SHP77 treated with DMSO at 0.1 percent for 48 hours (cell line): ENCODE measurements at places on chromosomes 1 and 21.

DNA sequence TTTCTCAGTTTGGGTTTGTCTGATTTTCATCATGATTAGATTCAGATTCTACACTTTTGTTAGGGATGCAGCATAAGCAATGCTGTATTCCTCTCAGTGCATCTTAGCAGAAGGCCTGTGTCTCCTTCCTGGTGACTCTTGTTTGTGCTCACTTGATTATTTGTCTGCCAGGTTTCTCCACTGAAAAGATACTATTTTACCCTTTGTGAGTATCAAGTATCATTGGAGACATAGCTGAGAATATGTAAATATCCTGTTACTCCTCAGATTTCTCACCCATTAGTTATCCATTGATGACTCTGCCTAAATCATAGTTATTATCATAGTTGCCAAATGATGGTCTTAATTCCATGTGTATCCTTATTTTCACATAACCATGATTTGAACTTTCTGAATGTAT is 148.5 kb downstream of the POU2F1 start:
- DNase-seq, result no peak

DNA sequence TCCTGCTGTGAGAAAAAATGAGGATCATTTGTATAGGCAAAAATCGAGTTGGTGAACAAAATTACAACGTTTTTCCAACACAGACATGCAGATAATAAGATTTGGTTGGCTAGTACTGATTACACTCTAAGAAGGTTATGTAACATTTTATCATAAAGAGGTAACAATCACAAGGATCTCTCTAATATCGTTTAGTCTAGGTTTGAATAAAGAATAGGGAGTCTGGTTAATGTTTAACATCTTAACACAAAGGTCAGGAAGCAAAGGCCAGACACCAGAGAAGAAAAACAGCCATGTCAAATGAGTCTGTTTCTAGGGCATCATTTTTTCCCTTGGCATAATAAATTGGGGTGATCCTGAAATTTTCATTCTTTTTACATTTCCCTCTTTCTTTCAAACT is 207.4 kb upstream of the CHRM3 start:
- no peak for DNase-seq

GRCh38 chr1:50968821-50969610 is 1.0 kb upstream of the CDKN2C start:
- DNase-seq, result no peak

DNA sequence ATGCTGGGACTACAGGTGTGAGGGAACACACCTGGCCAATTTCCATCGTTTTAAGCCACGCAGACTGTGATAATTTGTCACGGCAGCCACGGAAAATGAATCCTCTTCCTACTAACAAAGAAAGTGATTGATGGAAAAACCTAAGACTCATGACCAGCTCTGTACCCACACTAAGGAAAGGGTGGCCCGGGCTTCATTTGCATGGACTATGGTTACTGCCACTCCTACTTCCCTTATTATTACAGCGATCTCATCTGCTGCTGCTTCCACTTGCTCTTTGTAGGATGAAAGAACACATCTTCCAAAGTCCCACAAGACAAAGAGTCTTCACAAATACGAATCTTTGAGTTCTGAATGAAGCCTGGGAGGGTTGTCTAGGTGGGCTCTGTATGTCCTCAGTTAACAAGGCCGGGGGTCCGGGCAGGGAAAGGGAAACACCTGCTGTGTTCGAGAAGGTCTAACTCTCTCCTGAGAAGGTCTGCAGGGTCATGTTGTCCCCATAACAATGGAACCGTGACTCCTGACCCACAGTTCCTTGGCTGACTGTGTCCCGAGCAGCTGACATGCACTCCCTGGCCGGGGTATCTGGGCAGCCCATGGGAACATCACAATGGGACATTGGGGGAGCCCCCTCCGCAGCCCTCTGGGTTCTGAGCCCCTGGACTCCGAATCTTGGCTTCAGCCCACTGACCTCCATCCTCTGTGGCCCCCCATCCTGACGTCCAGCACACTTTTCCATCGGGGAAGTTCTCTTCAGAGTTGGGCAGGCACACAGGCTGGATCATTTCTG is 13.3 kb upstream of the TFF1 start:
- DNase-seq, result no peak

DNA sequence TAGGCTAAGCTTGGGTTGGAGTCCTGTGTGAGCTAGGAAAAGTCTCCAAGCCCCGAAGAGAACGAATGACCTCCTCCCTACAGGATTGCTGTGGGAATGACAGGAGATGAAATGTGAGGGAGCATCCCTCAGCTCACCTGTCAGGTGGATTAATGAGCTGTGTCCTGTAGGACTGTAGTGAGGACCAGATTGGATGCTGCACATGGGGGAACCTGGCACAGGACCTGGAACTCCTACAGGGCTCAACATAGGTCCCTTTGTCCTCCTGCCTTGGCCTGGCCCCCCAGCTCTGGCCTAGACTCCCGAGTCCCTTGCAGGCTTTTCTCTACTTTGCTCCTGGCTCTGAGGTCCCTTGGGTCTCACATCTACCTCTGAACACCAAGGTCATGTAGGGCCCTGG is 155.7 kb downstream of the PTPRU start:
- no peak for DNase-seq

DNA sequence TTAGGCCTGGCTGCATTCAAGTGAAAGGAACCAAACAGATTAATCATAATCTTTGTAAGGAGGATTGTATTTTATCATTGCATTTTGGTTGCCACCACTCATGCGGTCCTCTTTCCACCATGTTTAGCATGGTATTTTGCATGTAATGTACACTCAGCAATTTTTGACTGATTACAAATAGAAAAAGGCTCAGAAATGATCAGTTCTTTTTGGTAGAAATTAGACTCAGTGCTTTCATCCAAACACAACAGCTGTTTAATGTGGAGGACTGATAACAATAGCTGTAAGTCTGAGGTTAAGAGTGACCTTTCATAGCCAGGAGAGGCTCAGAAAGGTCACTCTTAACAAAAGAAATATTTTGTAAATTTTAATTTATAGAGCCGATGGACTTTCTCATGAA is 25.3 kb upstream of the DPH5 start:
- no peak for DNase-seq

DNA sequence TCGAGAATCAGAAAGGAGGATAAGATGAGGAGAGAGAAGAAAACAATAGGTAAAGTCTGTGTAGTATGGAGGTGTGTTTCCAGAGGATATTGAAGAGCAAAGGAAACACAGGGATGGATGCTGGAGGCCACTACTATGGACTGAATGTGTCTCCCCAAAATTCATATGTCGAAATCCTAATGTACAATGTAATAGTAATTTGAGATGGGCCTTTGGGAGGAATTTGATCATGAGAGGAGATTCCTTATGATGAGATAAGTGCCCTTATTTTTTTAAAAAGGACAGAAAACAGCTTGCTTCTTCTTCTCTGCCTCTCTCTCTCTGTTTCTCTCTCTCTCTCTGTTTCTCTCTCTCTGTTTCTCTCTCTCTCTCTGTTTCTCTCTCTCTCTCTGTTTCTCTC is 602.2 kb upstream of the ADAMTS5 start:
- no peak for DNase-seq

DNA sequence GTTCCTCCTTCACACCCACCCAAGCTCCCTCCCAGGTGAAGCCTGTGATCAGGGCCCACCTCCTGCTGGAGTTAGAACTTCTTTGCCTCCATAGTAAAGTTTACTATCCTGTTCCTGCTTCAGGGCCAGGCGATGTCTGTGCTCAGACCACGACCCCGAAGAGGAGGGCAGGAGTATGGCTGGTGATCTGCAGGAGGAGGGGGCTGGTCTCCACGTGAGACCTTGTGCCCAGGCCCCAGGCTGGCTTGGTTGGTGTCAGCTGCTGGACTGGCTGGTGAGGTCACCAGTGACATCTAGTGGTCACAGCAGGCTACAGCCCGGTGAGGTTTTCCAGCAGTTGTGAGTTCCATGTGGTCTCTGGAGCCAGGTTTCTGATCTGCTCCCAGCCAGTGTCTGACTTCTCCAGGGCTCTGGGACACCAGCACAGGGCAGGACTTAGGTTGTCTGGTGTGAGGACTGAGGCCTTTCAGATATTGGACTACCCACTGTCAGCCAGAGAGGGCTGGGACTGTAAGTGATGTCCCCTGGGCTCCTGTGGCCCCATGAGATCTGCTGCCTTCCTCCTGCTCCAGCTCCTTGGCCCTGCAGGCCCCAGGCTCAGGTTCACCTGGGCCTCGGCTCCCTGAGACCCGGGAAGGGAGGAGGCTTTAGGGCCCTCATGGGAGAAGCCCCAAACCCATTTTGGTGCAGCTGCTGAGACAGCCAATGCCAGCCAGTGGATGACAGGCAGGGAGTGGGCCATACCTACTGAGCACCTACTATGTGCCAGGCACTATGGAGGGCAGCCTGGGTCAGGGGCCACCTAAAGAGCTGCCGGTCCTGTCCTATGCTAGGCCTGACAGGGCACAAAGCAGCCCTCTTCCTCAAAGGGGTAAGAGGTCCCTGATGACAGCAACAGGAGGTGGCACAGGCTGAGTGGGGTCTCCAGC is 6.0 kb upstream of the UBL4B start:
- DNase-seq, result peak; percentile 26

GRCh38 chr1:8740034-8740449 is 77.4 kb downstream of the RERE start:
- no peak for DNase-seq

- DNase-seq, result no peak
Observed at GRCh38 chr1:156868341-156868740, 7.7 kb downstream of the NTRK1 start.

DNA sequence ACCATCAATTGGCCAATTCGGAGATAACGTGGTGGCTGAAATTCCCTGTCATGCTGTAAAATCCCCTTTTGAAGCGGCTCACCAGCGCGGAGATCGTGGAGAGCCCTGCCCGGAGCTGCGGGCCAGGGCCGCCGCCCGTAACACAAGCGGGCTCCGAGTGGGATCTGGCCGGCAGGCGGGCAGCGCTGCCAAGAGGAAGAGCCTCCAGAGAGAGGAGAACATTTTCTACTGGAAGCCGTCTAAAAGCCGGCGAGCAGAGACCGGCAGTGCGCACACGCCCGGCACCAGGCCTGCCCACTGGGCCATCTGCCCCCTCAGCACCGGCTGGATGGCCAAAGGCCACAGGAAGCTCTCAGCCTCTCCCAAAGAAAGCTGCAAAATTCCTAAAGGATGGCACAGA is 15.5 kb downstream of the SSBP3 start:
- no peak for DNase-seq

DNA sequence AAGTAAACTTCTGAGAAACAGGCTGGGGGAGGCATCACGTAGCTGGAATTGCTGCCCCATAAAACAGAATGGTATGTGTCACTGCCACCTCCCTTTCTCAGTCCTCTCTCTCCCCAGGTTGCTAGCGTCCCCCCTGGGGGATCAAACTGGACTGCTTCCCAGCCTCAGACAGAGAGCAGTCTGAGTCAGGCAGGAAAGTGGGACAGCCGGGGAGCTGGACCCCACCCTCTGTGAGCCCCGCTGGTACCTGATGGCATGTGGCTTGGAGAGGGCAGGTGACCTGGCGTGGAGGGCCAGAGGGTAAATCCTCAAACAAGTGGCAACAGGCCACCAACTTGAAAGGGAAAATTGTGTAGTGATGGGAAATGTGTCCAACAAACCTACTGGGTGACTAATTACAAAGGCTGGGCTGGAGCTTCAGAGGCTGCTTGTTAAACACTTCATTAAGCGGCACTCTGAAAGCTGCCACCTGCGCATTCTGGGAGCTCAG is 1.0 kb upstream of the SFN start:
- DNase-seq, result no peak

GRCh38 chr1:71916894-71917293 is 365.4 kb downstream of the NEGR1 start:
- DNase-seq, result no peak

GRCh38 chr1:66124670-66125069 is 332.0 kb downstream of the PDE4B start:
- DNase-seq, result no peak
